ENCODE measurements at places on chromosomes 1 and 21.

DNA sequence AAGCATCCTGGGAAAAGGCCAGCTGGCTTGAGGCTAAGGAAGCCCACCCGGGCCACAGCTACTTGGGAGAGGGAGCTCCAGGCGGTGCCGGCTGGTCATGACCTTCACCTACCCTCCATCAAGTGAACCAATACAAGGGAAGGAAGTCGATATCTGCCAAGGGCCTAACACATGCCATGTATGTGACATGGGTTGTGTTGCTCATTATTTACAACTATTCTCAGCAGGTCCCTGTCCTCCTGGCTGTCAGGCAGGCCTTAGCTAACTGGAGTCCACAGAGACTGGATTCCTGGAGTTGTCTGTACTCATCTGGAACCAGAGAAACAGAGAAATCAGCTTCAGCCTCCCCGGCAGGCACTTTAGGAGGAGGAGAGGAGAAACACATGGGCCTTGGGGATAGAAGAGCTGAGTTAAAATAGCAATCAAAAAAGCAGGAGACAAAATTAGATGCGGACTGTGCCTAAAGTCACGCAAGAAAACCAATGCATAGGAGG is 15.7 kb downstream of the TCEA3 start:
- no peak for DNase-seq

GRCh38 chr1:43373066-43373940 is 5.5 kb upstream of the ELOVL1 start:
- peak; percentile 82 for DNase-seq

DNA sequence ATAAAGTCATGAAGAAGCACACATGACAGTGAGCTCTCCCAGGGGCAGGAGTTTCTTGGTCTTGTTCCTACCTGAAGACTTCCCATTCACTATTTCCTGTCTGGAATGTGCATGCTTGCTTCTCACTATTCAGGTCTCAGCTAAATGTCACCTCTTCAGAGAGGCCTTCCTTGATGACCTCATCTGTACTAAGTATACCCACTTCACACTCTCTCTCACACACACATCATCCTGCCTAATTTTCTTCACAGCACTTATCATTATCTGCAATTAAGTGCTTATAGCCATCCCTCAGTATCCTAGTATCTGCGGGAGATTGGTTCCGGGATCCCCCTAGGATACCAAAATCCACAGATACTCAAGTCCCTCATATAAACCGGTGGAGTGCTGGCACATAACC is 146.4 kb upstream of the IVNS1ABP start:
- no peak for DNase-seq

GRCh38 chr1:78622548-78622947 is 2.3 kb downstream of the IFI44L start:
- no peak for DNase-seq

DNA sequence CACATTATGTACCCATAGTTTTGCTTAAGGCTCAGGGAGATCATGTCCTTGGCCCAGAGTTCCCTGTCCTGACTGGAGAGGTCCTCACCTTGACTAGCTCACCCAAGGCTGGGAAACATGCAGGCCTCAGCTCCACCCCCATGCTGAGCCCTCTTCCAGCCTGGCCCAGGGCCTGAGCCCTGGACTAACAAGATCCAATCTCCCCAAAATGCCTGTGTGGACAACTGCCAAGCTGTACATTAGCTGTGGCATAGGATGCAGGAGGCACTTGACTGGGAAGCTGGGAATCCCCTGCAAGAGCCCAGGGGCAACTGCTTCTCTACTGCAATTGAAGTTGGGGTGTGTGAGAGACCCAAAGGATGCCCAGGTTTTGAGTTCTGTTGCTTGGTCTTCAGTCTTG is 2.1 kb downstream of the LINGO4 start:
- DNase-seq, result no peak

DNA sequence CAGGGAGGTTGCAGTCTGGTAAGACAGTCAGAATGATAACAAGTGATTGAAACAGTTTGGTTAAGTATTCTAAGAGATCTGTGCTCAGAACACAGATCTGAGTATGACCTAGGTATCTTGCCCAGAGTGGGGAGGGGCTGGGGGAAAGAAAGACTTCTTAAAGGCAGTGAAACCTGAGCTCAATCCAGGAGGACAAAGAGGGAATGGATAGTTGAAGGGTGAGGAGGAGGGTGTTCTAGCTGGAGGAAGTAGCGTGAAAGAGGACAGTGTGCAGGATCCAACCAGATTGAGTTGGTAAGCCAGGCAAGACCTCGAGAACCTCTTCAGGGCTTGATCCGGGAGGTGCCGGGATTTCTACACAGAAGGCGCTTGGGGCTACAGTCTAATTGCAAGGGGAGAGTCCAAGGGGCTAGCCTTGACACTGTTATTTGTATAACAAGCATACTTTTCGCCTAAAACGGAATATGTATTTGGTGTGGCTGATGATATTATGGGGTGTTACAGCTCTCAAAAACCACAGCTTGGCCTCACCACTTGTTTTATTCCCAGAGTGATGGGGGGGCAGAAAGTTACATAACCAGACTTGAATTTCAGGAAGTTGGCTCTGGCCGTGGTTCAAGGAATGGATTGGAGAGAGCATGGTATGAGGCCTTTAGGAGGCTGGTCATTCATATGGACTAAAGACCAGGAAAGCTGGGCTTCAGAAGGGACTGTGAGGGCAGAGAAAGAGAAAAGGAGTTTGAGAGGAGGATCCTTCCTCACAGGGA is 19.1 kb downstream of the RCSD1 start:
- no peak for DNase-seq

- peak; percentile 21 for DNase-seq
Observed at GRCh38 chr1:244865028-244865371, 657 bp upstream of the HNRNPU start.

DNA sequence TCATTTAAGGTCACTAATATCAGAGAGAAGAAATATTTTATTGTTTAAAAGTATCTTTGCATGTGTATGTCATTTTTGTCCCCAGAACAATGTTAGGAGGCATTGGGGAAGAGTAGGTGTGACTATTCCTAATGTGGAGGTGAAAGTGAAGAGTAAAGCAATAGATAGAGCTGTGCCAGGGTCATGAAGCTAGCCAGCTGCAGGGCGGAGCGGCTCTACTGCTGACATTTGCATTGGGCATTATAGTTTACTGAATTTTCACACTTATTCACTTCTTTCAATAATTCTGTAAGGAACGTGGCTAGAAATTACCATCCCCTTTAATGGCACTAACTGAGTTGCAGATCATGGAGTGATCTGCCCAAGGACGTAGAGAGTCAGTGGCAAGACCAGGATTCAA is 35.3 kb downstream of the KCNA2 start:
- DNase-seq, result no peak

- DNase-seq, result no peak
Observed at GRCh38 chr21:22342889-22343288, 1344.7 kb downstream of the NCAM2 start.

DNA sequence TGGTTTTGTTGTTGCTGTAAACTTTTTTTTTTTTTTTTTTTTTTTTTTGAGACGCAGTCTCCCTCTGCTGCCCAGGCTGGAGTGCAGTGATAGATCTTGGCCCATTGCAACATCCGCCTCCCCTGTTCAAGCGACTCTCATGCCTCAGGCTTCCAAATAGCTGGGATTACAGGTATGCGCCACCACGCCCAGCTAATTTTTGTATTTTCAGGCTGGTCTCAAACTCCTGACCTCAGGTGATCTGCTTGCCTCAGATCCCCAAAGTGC is 78.9 kb upstream of the SLC45A1 start:
- no peak for DNase-seq

- peak; percentile 80 for DNase-seq
Observed at GRCh38 chr1:214364386-214364785, 83.4 kb downstream of the SMYD2 start.

DNA sequence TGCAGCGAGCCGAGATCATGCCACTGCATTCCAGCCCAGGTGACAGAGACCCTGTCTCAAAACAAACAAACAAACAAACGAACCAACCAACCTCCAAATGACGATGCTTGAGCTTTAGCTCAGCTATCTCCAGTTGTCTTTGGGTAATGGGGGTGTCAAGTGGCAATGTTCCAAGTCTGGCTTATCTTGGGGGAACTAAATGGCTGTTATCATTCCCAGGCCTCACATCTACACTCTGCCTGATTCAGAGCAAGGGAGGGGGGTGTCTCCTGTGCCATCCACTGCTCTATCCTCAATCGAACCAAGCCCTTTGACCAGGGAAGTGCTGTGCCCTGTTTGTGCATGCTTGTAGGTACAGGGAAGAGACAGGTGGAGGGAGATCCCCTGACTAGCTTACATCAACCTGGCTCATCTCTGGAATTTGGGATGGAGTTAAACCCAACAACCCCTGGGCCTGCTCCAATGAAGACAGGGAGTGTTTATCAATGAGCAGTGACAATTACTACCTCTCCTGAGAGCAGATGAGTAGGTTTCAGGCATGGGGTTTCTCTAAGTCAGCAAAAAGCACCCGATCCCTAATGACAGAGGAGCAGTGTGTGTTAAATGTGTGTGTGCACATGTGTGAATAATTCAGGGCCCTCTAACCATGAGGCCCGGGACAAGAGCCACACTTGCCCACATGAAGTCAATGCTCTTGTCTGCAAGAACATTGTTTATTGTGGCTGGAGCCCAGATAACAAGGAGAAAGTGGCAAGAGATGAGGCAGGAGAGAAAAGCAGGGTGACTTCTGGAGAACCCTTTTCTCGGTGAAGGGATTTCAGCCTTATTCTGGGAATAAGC is 20.3 kb upstream of the IL6R start:
- no peak for DNase-seq

- no peak for DNase-seq
Observed at GRCh38 chr1:228794173-228794572, 58.9 kb downstream of the RHOU start.

GRCh38 chr1:185960422-185961321 is 226.5 kb downstream of the HMCN1 start:
- DNase-seq, result peak; percentile 45

DNA sequence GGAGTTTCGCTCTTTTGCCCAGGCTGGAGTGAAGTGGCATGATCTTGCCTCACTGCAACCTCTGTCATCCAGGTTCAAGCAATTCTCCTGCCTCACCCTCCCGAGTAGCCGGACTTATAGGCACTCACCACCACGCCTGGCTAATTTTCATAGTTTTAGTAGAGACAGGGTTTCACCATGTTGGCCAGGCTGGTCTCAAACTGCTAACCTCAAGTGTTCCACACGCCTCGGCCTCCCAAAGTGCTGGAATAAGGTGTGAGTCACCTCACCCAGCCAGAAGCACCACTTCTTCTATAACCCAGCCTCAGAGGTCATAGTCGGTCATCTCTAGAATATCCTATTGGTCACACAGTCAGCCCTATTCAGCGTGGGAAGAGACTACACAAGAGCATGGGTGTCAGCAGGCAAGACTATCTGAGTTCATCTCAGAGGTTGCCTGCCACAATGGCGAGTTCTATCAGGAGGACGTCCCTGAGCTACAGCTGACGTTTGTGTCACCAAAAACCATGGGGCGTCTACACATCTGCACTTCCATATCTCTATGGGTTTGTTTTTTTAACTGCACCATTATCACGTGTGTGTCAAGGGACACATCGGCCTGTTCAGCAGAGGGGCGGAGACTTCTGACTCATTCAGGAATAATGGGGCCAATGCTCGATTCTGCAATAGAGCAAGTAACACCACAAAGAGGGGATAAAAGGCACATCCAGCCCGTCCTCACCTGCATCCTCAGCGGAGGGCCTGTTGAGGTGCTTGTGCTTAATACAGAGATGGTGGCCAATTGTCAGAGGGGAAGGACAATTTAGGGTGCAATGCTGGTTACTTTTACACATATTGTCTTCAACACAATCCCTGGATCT is 256.3 kb upstream of the IRF2BP2 start:
- DNase-seq, result peak; percentile 79

GRCh38 chr21:17854745-17855144 is 35.6 kb upstream of the C21orf91 start:
- DNase-seq, result no peak

GRCh38 chr1:31771891-31772668 is 7.9 kb upstream of the ADGRB2 start:
- DNase-seq, result peak; percentile 36

DNA sequence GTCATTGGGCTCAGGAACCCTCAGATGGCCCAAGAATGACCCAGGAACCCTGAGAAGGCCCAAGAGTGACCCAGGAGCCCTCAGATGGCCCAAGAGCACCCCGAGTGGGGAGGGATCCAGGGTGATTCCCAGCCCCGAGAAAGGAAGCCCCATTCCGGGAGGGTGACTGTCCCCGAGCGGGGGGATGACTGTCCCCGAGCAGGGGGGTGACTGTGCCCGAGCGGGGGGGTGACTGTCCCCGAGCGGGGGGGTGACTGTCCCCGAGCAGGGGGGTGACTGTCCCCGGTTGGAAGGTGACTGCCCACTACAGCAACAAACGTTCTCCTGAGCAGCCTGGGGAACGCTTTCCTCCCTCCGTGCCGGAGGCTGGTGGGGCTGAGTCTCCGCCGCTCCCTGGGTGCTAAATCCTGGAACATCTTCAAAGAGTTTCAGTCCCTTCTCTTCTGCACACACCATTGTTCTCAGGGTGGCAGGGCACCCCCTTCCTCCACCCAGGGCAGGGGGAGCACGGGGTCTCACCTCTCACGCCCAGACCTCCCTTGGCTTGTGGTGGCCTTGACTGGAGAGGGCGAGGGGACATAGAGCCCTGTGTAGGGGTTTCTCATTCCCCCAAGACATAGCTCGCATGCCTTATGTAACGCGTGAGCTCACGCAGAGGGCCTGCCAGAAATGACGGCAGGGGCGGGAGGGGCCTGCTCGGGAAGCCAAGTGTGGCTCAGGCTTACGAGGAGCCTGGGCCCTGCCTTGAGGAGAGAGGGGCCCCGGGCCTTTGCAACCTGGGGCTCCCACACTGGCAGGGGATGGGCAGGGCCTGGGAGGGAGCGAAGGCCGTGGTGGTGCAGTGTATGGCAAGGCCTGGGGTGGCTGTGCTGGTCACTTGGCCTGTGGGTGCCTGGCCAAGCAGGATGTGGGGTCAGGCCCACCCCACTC is 14.3 kb upstream of the SKI start:
- peak; percentile 86 for DNase-seq

DNA sequence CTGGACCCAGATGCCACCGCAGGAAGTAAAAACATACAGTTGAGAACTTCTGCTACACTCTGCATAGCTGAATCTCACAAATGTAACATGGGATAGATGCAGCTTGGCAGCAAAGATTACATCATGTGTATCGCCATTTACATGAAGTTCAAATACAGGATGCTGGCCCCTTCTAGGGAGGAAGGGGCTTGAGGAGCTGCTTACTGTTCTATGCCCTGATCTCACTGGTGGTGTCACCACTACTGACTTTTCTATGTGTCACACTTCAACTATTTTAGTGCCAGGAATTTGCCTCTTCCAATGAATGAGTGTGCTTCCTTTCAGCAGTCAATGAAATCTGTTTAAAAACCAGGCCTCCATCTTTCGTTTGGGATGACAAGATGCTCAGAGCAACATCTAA is 31.1 kb downstream of the MRAP start:
- DNase-seq, result peak; percentile 33

GRCh38 chr1:207920444-207921021 is 9.6 kb upstream of the CD34 start:
- peak; percentile 28 for DNase-seq

DNA sequence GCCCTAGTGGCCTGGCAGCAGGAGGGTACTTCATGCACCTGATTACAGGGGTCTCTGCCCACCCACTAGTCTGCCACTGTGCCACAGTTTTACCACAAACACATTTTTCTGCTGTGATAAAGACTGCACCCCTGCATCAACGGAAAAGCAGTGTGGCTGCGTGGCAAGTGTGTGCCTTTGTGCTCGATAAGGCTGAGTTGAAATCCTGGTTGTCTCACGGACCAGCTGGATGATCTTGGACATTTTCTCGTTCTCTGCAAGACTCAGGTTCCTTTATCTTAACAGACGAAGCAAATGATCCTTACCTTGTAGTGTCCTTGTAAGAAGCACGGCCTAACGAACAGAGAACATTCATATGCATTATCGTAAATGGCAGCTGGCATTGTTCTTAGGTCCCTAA is 10.2 kb downstream of the GRHL3 start:
- no peak for DNase-seq

All from GM03348 (cell line).